CD4-positive, alpha-beta T cell treated with Interleukin-17A for 1 hour (primary cell): ENCODE measurements at places on chromosomes 3 and 15.
A peak's percentile ranks its signal among the peaks of the same experiment; 100 is the strongest.

- DNase-seq, result no peak
Observed at GRCh38 chr3:89049119-89049518, 58.3 kb upstream of the EPHA3 start.

- DNase-seq, result peak; percentile 37
Observed at GRCh38 chr15:92817339-92817886, 82.7 kb upstream of the CHD2 start.

GRCh38 chr3:167723025-167723512 is 11.6 kb downstream of the PDCD10 start:
- DNase-seq, result no peak

GRCh38 chr15:81386947-81387346 is 12.9 kb upstream of the TMC3 start:
- no peak for DNase-seq

- DNase-seq, result no peak
Observed at GRCh38 chr3:125013095-125013494, 42.7 kb downstream of the HEG1 start.

GRCh38 chr3:144482876-144483275 is 511.3 kb downstream of the DIPK2A start:
- no peak for DNase-seq

DNA sequence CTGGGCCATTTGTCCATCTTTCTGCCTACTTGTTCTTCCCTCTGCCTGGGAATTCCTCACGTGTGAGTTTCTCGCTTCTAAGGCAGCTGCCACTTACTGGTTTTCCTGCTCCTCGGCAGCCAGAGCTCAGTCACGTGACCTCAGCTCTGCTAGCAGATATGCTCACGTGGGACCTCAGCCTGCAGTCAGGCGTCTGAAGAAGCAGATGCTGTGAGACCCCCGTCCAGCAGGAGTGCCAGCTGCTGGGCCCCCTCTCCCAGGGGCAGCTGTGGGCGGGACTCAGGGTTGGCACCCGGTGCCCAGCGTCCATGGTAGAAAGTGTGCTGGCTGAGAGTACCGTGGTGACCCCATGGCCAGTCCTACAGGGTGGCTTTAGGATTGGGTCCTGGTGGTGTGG is 161.3 kb upstream of the TLE3 start:
- peak; percentile 68 for DNase-seq

DNA sequence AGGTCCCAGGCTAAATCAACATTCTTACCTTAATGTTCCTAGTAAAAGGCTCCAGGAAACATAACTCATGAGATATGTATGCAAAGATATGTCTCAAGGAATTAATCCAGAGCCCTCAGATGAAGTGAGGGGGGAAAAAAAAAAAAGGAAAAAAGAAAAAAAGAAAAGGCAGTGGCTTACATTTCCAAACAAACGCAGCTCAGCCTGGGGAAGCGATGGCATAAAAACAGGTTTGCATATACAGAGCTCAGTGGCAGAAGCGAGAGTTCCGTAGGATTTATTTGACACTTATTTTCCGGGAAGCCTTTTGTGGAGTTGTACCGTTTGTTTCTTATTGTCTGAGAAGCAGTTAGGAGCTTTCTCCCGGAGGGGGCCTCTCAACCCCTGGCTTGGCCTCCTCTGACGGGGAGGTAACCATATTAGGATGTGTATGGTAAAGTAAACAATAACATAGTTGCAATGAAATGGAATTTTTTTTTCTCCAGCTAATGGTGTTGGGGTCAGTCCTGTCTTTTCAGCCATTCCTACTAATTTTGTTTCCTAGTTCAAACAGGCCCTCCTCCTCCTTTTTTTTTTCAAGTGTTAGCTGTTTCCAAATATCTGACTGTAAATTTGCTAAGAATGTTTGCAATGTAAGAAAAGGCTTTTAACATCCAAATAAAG is 338.6 kb downstream of the FOXP1 start:
- DNase-seq, result no peak

- no peak for DNase-seq
Observed at GRCh38 chr15:80404761-80405553, 775 bp downstream of the ARNT2 start.

- DNase-seq, result no peak
Observed at GRCh38 chr3:59133311-59133710, 83.5 kb upstream of the CFAP20DC start.

DNA sequence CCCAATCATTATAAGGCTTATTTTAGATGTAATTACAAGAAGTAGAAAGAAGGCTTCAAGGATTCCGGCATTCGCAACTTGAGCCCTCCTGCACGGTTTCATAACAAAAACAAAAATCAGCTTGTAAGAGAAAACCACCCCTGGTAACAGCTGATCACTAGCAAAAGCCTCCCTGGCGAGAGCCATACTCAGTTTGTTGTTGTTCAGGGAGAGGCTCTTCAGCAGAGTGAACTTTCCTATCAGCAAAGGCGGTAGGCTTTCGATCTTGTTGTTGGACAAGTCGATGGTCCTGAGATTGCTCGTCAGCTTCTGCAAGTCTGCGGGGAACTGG is 710 bp downstream of the LRRC57 start:
- no peak for DNase-seq

DNA sequence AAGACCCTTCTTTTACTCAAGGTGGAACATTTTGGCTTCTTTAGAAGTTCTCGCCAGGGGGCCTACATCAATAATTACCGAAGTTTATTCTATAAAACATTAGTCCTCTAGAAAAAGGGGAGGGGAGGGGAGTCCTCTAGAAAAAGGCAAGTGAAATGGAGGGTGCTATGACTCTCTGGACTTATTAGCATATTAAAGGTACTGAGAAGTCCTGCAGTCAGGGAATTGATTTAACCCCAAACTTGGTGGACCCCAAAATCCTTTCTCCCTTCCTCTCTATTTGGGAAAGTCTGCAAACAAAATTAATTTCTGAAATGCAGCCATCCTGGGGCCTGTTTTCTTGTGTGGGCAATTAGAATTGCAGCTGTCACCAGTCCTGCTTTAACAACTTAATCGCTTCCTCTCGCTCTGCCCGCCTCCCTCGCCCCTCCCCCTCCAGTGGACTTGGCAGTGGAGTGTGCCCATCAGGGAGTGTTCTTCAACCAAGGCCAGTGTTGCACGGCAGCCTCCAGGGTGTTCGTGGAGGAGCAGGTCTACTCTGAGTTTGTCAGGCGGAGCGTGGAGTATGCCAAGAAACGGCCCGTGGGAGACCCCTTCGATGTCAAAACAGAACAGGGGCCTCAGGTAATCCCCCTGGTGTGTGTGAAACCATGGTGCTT is 18.9 kb upstream of the LRRK1 start:
- DNase-seq, result no peak

DNA sequence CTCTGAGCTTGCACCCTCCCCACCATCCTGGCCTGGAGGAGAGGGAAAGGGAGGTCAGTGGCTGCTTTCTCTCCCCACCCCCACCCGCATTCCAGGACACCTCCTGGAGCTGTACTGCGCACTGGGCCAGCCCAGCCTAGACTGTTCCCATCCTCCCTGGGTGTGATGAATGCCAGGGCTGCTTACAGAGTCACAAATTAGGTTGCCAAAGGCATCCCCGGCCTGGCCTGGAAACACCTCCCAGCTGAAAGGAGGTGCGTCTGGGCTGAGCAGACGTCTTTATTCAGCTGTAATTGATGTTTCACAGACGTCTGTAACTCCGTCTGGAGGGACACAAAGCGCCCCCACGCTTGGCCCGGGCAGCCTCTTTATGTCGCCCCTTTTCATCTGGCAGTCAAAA is 47.6 kb downstream of the RHCG start:
- no peak for DNase-seq

GRCh38 chr3:158808697-158809096 is 6.8 kb downstream of the MFSD1 start:
- DNase-seq, result no peak

GRCh38 chr3:150064971-150065370 is 94.3 kb upstream of the PFN2 start:
- DNase-seq, result no peak

- no peak for DNase-seq
Observed at GRCh38 chr15:45285413-45285812, 33.4 kb downstream of the SLC28A2 start.

DNA sequence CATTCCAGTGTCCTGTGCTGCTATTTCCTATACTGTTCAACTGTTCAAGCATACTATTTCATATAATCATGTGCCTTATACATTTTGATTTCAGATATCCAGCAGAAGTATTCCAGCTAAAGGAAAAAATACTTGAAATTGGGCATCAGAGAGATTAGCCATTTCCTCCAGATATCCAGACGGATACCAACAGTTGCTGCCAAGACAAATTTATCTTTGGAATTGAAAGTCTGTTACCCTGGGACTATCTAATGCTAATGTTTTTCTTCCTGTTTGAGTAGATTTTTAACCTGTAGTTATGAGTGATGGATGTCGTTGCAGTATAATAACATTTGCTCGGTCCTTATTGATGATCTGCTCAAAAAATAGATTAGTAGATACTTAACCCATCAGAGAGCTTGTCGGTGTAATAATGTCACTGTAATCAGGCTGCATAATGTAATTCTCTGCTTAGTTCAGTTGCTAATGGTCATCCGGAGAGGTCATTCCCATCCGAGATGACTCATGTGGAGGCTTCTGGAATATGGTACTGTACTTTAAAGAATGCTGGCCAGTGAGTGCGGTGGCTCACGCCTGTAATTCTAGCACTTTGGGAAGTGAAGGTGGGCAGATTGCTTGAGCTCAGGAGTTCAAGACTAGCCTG is 51.5 kb downstream of the TIMP4 start:
- DNase-seq, result no peak

DNA sequence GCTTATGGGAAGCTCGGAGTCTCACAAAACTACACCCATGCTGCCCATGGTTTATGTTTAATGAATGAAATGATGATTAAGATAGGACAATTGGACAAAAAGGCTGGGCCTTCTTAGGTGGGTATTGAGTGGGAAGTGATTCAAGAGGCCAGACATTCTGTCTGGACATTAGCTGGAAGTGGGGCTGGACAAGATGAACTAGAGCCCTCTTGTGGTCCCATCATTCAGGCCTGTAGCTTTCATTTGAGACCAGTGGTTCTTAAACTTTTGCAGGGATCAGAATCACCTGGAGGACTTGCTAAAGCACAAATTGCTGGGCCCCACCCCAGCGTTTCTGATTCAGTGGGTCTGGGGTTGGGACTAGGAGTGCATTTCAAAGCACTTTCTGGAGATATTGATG is 290.4 kb upstream of the CTDSPL start:
- DNase-seq, result no peak

GRCh38 chr3:25901796-25902195 is 111.9 kb downstream of the OXSM start:
- DNase-seq, result peak; percentile 21

DNA sequence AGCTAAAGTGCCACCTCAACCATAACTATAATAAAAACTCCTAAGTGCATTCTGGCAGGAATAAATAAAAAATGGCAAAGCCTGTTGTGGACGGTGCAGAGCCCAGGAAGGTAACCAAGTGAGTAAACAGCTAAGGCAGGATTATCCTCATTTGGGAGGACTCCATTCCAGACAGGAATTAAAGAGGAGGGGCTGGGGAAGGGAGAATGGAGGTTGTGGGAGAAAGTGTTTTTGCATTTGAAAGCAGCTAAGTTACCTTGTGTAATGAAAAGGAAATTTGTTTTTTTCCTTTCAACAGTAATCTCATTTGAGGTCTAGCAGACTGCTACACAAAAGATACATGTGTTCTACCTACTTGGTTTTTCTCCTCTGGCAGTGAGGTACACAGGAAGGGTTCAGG is 248.5 kb downstream of the TIGIT start:
- DNase-seq, result no peak

- no peak for DNase-seq
Observed at GRCh38 chr15:87347806-87348515, 908.6 kb downstream of the NTRK3 start.

DNA sequence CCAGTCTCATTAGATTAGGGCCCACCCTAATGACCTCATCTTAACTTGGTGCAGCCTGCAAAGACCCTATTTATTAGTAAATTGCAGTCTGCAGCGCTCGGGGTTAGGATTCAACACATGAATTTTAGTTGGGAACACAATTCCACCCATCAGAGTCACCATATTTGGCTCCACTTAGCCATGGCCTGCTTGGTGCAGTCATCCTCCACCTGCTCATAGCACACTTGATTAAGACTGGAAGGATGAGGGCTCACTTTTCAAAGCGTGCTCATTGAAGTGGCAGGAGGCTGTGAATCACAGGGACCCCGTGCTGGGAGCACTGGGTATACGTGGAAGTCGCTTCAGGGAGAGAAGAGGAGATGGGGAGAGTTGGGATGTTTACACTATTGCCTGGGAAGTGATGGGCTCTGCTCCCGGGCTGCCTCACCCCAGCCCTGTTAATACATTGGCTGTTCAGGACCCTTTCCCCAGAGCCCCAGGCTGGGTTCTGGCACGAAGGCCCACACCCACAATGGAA is 68.2 kb downstream of the ASB7 start:
- DNase-seq, result no peak

GRCh38 chr3:40768046-40768445 is 243.3 kb downstream of the ZNF621 start:
- DNase-seq, result no peak

- DNase-seq, result no peak
Observed at GRCh38 chr3:52041118-52041731, 15.1 kb downstream of the DUSP7 start.

GRCh38 chr3:171347301-171348039 is 112.7 kb downstream of the TNIK start:
- no peak for DNase-seq
